KG1 (cell line): ENCODE measurements at places on chromosomes 3 and 15.

GRCh38 chr3:95752199-95752598 is 1062.2 kb upstream of the EPHA6 start:
- DNase-seq, result peak; percentile 7

DNA sequence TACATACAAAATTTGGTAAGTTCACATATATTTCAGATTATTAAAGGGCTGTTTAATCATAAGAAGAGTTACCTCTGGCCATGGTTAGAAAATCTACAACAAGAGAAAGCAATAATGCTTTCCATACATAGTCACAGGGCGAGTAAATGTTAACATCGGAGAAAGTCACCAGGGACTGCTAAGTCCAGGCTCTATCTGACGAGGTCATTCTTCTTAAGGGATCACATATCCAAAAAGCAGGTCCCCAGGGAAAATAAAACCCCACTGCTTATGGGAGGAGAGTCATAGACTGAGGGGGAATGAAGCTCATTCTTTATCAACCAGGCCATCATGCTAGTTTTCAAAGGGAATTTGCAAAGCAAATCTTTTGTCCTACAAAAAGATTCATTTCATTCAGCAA is 3.1 kb downstream of the PCYT1A start:
- no peak for DNase-seq

DNA sequence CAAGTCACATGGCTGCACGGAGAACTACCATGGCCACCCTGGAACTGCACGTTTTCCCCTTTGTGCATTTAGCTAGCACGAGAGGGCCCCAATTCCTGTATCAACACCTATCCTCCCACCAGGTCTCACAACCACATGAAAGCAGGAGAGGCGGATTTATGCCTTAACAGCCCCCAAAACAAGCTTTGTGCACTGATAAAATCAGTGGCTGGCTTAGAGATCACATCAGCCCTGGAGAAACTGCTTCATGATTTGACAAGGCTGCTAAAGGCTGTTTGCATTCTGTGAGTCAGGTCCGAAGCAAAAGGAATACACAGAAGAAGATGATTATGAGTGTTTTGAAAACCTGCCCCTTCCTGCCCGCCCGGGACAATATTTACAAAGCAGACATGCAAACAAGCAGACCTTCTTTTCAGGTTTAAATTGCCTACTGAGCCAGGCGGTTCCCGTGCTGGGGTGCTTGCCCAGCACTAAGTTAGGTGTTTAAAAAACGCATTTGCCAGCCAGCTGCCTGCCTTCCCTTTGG is 25.9 kb downstream of the CEMIP start:
- DNase-seq, result no peak

DNA sequence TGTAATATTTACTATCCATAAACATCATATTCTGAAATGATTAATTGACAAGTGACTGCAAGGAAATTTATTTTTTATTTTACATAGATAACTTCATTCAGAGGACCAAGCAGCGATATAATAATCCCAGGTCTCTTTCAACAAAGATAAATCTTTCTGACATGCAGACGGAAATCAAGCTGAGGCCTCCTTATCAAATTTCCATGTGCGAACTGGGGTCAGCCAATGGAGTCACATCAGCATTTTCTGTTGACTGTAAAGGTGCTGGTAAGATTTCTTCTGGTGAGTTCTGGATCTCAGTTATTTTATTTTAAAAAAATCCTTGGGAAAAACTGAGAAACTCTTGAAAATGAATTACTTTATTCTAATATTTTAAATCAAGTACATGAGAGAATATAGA is 23.3 kb downstream of the SEC22A start:
- DNase-seq, result no peak

GRCh38 chr3:182810574-182811268 is 17.4 kb downstream of the ATP11B start:
- no peak for DNase-seq

DNA sequence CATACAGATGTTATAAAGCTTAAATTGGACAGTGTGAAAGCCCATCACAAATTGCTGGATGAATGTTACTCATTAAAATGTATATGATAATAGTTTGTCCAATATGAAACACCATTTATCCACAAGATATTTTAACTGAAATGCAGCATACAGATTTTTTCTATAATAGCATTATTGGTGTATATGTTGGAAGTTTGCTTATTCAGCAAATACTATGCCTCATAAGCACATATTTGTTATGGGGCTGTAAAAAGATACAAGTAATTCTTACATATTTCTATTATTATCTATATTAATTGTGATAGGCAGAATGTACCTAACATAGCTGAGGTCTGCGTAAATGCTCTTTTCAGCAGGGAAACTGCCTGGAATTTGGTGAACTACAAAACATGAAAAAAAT is 790.5 kb downstream of the DIPK2A start:
- DNase-seq, result no peak

- DNase-seq, result no peak
Observed at GRCh38 chr3:145094355-145094941, 1066.5 kb downstream of the PLOD2 start.

DNA sequence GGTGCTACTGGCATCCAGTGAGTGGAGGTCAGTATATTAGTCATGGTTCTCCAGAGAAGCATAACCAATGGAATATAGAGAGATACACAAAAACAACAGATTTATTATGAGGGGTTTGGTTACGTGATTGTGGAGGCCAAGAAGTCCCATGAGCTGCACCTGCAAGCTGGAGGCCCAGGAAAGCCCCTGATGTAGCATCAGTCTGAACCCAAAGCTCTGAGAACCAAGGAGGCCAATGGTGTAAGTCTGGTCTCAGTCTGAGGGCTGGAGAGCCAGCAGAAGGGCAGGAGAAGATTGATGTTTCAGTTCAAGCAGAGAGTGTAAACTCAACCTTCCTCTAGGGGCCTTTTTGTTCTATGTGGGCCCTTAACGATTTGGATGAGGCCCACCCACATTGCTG is 144.1 kb downstream of the KLF13 start:
- DNase-seq, result no peak

GRCh38 chr3:192933779-192934460 is 16.3 kb upstream of the MB21D2 start:
- no peak for DNase-seq
